Islet precursor cell (in vitro differentiated cells): ENCODE measurements at places on chromosomes 3 and 15.

- peak; percentile 44 for DNase-seq
These were observed 41.5 kb downstream of the MUC4 start for GRCh38 chr3:195770081-195770840.

DNA sequence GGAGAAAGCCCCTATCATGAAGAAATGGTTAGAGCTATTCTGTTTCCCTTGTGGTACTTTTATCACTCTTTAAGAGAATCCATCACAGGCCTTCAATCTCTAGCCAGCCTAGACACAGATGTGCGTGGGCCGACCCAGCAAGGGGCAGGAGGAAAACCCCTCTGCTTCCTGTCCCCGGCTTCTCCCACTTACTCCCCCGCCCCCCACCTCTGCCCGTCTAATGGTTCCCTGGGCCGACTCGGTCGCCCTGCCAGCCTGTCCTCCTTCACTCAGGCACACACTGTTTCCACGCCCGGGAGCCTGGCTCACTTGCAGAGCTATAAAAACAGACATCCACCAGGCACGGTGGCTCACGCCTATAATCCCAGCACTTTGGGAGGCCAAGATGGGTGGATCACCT, 58.3 kb upstream of the TFRC start:
- DNase-seq, result no peak

GRCh38 chr3:153910387-153910786, 210.8 kb upstream of the ARHGEF26 start:
- DNase-seq, result no peak

GRCh38 chr3:14537590-14538450, 2.3 kb downstream of the GRIP2 start:
- peak; percentile 75 for DNase-seq

- no peak for DNase-seq
These were observed 98.4 kb downstream of the GABRB3 start for GRCh38 chr15:26674467-26674866.

GRCh38 chr15:75056036-75056435, 32.6 kb downstream of the PPCDC start:
- no peak for DNase-seq

- no peak for DNase-seq
These were observed 161.2 kb downstream of the ATP10A start for GRCh38 chr15:25701721-25702465.

DNA sequence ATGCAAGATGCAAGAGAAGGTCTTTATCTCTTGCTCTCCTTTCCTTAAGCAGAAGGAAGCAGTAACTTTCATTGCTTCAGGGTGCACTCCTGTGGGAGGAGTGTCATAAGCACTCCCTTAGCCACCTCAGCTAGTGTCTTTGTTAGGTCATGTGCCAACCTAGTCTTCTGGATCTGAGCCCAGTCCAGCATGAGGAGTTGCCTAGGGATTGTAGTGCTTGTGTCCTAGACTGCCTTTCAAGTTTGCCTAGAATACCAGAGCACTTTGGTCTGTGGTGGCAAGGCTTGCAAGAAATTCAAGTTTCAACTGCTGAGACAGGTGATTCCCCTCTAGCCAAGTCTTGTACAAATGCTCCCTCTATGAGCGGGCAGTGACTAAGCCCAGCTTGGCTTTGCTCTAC, 633.6 kb downstream of the ZNF385D start:
- no peak for DNase-seq

DNA sequence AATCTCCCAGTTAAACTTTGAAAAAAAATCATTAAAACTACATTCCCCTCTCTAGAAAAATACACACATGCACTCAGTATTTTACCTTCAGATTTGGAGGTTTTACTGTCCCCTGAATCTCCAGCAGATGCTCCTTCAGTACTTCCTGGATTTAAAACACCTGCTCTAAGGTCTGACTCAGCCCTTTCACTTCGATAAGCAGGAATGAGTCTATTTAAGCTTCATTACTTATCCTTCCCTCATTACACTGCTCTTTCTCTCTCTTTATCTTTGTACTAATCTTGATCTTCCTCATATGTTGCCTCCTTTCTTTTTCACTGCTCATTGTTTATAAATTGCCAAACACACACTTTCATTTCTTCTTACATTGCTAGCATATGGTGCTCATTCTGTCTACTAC, 443.9 kb downstream of the DIPK2A start:
- DNase-seq, result no peak

GRCh38 chr3:102745881-102746280, 311.1 kb downstream of the ZPLD1 start:
- DNase-seq, result no peak

DNA sequence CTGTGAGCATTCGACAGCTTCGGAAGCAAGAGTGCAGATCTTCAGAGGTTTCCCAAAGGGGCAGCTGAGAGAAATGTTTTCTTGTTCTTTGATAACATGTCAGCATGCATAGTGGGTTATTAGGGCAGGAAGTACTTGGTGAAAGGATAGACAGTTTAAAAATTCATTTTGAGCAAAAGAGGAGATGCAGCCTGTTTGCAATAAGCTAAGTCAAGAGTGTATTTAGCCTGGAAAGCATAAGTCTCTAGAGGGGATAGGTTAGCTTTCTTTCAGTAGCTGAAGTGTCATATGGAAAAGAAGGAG, 7.4 kb downstream of the SLC6A11 start:
- DNase-seq, result no peak

DNA sequence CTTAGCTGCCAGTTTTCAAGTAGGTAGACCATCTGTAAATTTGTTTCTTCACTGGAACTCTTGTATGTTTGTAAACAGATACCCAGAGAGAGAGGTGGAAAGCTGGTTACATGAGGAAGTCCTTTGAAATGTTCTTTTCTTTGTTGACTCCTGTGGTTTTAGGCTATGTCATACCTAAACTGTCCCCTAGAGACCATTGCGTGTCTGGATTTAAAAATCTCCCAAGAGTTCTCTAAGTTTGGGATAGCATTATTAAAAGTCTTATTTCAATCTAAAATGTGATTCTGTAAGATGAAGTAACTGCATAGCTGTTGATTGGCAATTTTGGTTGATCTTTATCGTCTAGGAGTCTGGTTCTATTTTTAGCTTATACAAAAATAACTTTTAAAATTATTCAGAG, 127.2 kb downstream of the GHSR start:
- no peak for DNase-seq

GRCh38 chr3:151578495-151578894, 117.6 kb upstream of the IGSF10 start:
- DNase-seq, result no peak

- DNase-seq, result no peak
These were observed 170.1 kb upstream of the GBE1 start for GRCh38 chr3:81931265-81932251.

GRCh38 chr3:182420741-182421140, 372.6 kb upstream of the ATP11B start:
- no peak for DNase-seq

DNA sequence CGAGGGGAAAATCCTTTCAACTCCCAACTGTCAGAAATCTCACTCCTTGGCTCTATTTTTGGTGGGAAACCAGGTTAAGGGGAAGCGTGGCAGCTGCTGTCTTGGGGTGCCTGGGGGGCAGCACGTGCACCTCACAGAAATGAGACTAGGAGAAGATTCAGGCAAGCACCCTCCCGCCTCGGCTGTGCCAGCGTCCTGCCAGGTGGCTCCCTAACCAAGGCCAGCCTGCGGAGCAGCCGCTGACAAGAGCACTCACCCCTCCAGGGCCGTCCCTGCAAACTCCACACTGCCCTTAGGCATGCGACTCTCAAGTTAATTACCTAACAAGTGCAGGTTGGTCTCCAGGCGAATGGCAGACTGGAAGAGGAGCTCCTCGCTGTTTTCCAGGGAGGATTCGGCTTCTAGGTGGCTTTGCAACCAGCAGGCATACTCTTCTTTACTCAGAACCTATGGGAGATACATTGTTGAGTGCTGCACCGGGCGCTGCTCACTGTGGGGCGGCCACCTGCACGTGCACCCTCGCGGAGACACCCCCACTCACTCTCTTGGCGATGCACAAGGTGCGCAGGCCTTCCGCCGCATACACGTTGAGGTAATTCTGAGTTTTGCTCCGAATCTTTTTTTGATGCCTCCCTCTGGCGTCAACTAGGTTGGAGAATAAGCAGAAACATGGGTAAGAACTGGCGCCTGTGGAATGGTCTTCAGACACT, 155.3 kb downstream of the ATP10A start:
- no peak for DNase-seq

GRCh38 chr15:63277893-63278456, 570 bp downstream of the APH1B start:
- DNase-seq, result no peak

DNA sequence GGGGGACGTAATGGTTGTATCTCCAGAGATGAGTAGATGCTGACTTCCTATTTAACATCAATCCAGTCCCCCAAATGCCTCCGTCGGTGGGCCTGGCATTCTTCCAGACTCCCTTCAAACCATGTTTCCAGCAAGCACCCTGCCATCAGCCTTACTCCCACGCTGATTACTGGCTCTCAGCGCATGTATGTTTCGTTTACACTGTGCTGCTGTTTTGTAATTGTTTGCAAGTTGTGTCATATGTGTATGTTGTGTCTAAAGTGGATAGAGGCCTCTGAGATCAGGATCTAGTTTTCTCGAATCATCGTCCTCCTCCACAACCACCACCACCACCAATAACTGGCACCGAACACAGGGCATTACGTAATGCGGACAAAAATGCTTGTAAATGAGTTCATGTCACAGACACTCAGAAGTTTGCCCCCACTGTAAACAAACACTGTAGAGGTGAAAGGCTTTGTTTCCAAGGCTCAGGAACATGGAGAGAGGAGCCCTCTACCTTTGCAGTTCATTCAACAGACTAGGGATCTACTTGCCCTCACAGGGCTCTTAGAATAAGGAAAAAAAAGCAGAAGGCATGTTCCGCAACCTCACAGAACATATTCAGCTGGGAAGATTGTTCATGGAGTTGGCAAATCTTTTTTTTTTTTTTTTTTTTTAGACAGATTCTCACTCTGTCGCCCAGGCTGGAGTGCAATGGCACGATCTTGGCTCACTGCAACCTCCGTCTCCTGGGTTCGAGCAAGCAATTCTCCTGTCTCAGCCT, 46.1 kb upstream of the SEMA4B start:
- DNase-seq, result no peak

DNA sequence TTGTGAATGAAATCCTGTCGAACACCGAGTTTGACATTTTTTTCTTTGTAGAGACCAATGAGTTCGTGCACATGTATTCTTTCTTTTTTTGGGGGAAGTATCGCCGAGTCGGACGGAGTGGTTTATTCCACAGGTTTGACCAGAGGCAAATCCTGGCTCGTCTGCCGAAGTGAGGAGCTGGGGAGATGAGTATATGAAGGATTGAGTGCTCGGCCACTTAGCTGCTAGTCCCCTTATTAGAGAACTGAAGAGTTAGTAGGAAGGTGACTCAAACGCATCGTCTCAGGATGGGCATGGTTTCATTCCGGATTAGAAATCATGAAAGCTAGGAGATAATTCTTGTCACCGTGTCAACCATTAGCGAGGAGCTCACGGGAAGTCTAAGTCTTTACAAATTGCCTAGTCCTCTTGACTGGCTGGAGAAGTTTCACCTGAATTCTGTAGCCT, 154.7 kb upstream of the GOLIM4 start:
- peak; percentile 57 for DNase-seq

DNA sequence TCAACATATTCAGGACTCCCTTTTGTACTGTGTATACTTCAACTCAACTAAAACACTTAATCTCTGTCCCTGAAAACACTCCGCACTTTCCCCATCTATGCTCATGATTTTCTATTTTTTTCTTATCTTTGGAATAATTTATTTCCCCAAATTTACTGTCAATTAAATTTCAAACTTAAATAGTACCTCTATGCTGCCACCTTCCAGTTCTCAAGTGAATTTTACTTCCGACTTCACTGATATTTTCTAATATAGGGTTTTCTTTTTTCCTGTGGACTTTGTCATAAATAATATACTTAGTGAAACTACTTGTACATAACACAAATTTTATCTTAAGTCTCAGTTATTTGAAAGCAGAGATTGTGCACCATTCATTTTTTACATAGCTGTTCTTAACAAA, 1303.3 kb downstream of the OTOL1 start:
- DNase-seq, result no peak

DNA sequence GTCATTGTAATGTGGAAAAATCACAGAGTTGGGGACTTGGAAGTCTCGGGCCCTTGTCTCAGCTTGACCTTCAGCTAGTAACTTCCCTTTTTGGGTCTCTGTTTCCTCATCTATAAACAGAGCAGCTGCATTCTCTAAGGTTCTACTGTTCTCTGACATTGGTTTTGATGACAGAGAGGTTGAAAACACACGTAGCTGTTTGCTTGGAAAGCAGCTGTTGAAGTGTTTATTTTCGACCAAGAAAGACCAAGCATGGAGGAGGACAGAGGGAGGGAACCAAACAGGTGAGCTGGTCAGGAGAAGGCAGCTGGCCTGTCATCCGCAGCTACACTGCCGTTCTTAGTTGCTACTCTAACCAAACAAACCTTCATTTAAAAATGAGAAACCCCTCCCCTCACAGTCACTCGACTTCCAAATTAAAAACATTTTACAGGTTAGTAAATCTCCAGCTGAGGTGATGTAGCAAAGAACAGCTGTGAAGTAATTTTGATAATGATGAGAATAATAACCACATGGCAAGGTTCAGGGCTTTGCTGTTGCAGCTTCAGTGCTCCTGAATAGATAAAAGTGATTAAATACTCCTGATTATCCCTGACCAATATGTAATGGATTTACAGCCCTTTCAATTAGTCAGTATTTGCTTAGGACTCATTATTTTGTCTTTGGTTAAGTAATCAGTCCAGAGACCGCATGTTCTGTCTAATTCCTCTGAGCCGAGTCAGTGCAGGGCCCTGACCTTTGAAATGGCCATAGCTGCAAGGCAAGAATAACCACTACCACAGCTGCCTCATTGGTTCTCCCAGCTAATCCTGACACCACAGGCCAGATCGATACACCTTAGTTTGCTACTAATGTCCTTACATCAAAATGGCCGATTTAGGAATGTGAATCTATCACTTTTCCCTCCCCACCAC, 65.3 kb downstream of the MEIS2 start:
- DNase-seq, result peak; percentile 78

DNA sequence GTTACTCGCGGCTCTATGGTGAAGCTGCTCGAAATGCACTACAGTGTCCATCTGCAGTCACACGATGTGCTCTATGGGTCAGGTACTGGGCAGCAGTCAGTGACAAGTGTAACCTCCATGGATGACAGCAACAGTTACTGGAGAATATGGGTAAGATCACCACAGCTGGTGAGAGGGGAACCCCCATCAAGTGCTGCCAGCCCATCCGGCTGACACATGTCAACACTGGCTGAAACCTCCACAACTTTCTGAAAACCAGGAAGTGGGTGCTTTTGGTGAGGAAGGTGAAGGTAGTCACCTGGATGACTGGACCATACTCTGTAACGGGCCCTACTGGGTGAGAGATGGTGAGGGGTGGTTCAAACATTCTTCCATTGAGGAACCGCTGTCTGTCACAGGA, 87.4 kb upstream of the C15orf39 start:
- no peak for DNase-seq

DNA sequence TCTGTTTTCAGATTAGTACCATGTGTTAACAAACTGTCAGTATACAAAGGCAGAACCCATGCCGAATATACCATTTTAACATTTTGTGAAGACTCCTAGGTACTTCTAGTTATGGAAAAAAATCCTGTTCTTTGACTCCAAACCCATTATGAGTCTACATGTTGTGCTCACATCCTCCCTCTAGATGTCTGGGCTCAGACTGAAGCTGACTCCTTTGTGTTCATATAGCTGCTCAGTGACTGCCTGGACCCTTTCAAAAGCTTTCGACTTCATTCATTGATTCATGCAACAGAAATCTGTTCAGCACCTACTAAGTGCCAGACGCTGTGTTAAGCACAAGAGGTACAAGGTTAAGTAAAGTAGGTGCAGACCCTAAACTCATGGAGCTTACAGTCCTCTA, 60.5 kb downstream of the MEGF11 start:
- peak; percentile 64 for DNase-seq
